Stimulated activated CD8-positive, alpha-beta memory T cell treated with anti-CD3 and anti-CD28 coated beads, Interleukin-15, amount 100 ng/mL, for 48 hours (primary cell): ENCODE measurements at places on chromosomes 11 and 22.
A peak's percentile ranks its signal among the peaks of the same experiment; 100 is the strongest.

- no peak for DNase-seq
These were observed 111.3 kb downstream of the WNT7B start for GRCh38 chr22:45865561-45866125.

GRCh38 chr11:131609337-131609736, 238.9 kb downstream of the NTM start:
- no peak for DNase-seq

GRCh38 chr11:47152126-47152952, 24.3 kb downstream of the ARFGAP2 start:
- DNase-seq, result no peak

GRCh38 chr22:27250418-27250817, 551.1 kb downstream of the MN1 start:
- no peak for DNase-seq

DNA sequence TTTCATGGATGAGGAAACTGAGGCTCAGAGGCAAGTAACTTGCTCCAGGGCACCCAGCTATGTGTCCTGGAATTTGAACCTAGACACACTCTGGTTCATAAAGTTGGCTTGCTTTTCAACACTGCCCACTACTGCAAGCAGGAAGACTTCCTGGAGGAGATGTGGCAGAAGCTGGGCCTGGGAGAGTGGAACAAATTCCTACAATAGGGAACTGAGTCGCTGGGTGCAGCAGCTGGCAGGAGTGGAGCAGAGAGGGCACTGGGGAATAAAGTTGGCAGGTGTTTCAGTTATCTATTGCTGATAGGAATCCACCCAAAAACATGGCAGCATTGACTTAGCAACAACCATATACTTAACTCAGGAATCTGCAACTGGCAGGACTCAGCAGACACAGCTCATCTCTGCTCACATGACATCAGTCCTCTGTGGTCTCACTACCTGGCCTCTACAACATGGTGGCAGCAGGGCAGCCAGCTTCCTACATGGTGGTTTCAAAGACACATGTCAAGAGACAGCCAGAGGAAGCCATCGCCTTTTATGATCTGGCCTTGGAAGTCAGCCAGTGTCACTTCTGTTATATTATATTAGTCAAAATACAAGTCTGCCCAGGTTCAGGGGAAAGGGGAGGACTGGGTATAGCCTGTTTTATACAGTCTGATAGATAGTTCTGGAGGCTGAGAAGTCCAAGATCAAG, 10.6 kb upstream of the CARD10 start:
- DNase-seq, result no peak

GRCh38 chr22:46693634-46694415, 44.2 kb downstream of the CERK start:
- DNase-seq, result no peak

GRCh38 chr11:122848186-122848585, 9.9 kb downstream of the CRTAM start:
- no peak for DNase-seq

DNA sequence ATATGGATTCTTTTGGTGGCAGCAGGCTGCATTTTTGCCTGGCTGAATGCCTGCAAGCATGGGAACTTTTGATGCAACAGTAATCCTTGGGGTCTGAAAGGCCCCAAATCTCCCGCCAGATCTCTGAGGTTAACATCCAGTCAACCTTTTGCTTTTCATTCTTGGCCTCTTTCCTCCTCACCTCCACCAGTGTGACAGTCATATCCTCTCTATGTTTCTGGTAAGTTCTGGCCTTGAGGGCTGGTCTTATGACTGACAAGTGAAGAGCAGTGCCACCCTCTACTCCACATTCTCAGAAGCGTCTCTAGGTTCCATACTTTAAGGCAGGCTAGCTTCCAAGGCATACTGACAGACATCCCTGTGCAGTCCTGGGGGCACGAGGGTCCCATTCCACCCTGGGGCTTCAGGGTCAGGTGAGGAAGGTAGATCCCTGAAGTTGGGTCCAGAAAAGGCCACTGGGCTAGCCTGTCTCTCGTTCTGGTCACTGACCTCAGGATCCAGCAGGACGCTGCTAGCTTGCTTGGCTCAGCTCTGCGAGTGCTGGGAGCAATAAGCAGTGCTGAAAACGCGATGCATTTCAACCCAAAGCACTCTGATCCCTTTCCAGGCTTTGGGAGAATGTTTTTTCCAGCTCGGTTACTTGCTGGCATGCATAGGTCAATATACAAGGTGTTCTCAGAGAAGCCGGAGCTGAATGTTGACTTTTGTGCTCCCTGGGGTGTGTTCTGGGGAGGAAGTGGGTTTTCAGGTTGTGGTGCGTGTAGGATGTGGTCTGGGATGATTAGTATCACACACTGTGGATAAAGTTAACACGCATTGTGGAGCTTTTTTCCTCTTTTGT, 75.2 kb downstream of the PTPRJ start:
- DNase-seq, result peak; percentile 42

GRCh38 chr11:36774603-36775002, 176.6 kb upstream of the RAG2 start:
- DNase-seq, result no peak

DNA sequence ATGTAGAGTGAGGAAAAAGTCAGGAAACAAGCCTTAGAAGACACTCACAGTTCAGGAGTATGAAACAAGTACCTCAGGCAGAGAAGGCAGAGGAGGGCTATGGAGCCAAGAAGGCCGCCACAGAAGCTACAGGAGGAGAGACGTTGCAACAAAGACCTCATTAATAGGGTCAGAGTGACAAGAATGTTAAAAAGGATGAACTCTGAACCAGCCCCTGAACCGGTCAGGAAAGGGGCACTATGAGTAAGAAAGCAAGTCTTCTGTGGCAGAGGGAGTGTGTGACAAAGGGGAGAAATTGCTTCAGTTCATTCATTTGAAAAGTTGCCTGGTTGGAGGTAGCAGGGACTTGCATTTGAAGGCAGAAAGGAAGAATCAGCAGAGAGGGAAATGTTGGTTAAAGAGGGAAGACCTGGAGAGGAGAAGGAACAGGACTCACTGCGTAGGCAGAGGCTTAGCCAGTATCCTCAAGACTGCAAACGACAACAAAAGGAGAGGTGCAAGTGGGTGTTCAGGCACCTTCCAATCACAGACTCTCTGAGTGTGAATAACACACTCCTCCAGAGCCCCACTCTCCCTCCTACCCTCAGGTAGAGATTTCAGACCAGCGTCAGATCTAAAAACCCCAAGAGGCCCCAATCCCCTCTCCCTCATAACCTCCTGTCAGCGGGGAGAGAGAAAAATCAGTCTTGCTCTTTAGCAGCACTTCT, 15.4 kb downstream of the TAGLN start:
- DNase-seq, result no peak

DNA sequence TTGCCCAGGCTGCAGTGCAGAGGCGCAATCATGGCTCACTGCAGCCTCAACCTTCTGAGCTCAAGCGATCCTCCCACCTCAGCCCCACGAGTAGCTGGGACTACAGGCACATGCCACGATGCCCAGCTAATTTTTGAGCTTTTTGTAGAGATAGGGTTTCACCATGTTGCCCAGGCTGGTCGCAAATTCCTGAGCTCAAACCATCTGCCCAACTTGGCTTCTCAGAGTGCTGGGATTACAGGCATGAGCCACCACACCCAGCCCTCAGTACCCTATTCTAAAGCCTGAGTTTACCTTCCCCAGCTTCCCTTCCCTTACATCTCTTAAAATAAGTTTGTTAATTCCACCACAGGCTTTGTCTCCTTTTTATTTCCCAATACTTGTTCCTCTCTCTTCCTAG, 59.1 kb downstream of the AMBRA1 start:
- DNase-seq, result no peak
